ENCODE measurements at places on chromosomes 12 and 14. TPM values are rescaled to one million over a fixed set of nuclear protein-coding genes. Genes with fewer than 3 reads are reported as not detected.

OTUB2 gene
- 0.72 TPM for total RNA-seq

ADAMTS20 gene
- not detected for total RNA-seq

FGF6 gene
- not detected for total RNA-seq

SLC7A8 gene
- 120 TPM for total RNA-seq

RTN1 gene
- 0.70 TPM for total RNA-seq

OAS1 gene
- 8.8 TPM for total RNA-seq

CELA1 gene
- total RNA-seq = not detected

RPGRIP1 gene
- not detected for total RNA-seq

STXBP6 gene
- 6.4 TPM for total RNA-seq

DTX1 gene
- 0.56 TPM for total RNA-seq

SMCO2 gene
- not detected for total RNA-seq

PUS1 gene
- 19.8 TPM for total RNA-seq

BEGAIN gene
- total RNA-seq = 11.0 TPM

RAD9B gene
- total RNA-seq = 0.97 TPM

STRN3 gene
- total RNA-seq = 43.0 TPM

POTEM gene
- total RNA-seq = not detected

ATP5F1B gene
- total RNA-seq = 310 TPM

P2RX2 gene
- total RNA-seq = not detected

AMN gene
- total RNA-seq = 4.6 TPM

MYO1H gene
- 0.12 TPM for total RNA-seq

ADAM21 gene
- total RNA-seq = not detected

KCNA5 gene
- 0.68 TPM for total RNA-seq

ARMH4 gene
- total RNA-seq = 6.3 TPM

SLC5A8 gene
- not detected for total RNA-seq

MAGOHB gene
- 25.9 TPM for total RNA-seq

ASCL1 gene
- not detected for total RNA-seq

KRT3 gene
- not detected for total RNA-seq

FAM90A1 gene
- 0.15 TPM for total RNA-seq

DHRS2 gene
- total RNA-seq = 14.9 TPM

LRTM2 gene
- total RNA-seq = not detected
